IPS DF 19.7 (cell line): ENCODE measurements at places on chromosomes 11 and 22.

GRCh38 chr11:68468217-68468828 is 7.8 kb downstream of the PPP6R3 start:
- DNase-seq = no peak

DNA sequence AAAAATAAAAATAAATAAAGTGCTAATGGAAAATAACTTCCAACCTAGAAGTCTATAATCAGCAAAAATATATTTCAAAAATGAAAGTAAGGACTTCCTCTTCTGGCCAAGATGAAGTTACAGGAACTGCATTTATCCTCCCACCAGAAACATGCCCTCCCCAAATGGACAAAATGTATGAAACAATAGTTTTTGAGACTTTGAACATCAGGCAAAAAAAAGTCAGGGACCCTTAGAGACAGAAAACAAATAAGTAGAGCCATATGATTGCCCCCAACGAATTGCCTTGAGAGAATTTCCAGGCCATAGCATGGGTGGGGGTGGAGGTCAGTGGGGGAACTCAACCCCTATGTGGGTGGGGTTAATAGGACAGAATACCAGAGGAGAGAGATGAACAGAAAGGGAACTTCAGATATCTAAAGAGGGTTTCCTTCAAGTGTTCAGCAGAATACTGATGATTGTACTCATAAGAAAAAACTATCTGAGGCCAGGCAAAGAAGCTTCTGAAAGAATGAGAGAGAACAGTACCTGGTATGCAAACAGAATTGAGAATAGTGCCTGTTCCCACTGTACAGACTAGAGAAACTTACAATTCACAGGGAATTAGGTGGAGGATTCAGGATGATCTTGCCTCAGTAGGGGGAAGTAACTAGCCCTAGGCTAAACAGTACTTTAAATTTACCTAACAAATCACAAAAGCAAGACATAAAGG is 26.6 kb upstream of the IL10RA start:
- no peak for DNase-seq

GRCh38 chr11:12902791-12903486 is 106.2 kb upstream of the RASSF10 start:
- no peak for DNase-seq

DNA sequence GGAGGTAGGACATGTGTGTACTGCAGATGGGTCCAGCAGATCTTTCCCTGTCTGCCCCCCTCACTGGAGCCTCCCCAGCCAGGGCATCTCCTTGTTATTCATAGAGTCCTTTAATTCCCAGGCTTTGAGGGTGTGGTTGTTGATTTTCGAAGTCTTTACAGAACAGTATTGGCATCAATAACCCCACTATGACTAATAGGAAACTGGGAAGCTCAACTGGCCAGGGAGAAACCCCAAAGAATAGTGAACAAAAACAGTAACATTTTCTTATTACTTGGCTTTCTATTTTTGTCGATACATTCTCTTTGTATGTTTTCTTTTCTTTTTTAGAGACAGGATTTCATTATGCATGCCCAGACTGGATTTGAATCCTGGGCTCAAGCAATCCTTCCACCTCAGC is 57.9 kb downstream of the NF2 start:
- DNase-seq = no peak

GRCh38 chr11:20483931-20484330 is 96.4 kb downstream of the PRMT3 start:
- no peak for DNase-seq

DNA sequence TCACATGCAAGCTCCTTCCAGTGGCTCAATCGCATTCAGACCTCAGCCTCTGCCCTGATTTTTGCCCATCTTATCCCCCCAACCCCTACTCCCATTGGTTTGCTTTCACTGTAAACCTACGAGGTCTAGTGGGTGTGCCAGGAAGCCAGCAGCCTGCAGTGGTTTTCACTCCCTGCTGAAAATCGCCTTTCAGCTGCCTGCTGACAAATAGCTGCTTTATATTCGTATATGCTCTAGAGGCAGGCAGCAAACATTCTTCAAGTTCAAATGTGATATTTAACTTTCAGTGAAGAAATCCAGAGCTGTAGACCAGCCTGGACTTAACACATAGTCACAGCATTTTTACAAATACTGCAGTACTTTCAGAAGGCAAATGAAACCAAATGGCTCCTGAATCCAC is 92.8 kb upstream of the APOA1 start:
- no peak for DNase-seq

- DNase-seq = peak; percentile 85
Measured at GRCh38 chr22:36900880-36901279, 12.5 kb upstream of the CSF2RB start.

GRCh38 chr11:119797736-119798135 is 68.7 kb upstream of the NECTIN1 start:
- DNase-seq = no peak

DNA sequence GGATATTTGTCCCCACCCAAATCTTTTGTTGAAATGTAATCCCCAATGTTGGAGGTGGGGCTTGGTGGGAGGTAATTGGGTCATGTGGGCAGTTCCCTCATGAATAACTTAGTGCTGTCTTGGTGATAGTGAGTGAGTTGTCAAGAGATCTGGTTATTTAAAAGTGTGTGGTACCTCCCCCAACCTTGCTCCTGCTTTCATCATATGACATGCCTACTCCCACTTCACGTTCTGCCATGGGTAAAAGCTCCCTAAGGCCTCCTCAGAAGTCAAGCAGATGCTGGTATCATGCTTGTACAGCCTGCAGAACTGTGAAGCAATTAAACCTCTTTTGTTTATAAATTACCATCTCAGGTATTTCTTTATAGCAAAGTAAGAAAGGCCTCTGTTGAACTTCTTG is 30.6 kb downstream of the AAMDC start:
- no peak for DNase-seq

- DNase-seq = no peak
Measured at GRCh38 chr11:44992774-44993173, 42.1 kb upstream of the TP53I11 start.

DNA sequence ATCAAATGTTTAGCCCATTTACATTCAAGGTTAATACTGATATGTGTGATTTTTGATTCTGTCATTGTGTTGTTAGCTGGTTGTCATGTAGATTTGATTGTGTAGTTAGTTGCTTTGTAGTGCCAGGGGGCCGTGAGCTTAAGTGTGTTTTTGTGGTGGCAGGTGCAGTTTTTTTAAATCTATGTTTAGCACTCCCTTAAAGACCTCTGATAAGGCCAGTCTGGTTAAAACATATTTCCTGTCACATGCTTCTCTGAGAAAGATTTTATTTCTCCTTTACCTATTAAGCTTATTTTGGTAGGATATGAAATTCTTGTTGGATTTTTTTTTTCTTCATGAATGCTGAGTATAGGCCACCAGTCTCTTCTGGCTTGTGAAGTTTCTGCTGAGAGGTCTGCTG is 540.6 kb downstream of the LUZP2 start:
- no peak for DNase-seq

- DNase-seq = no peak
Measured at GRCh38 chr22:40300884-40301672, 45.2 kb upstream of the ADSL start.

DNA sequence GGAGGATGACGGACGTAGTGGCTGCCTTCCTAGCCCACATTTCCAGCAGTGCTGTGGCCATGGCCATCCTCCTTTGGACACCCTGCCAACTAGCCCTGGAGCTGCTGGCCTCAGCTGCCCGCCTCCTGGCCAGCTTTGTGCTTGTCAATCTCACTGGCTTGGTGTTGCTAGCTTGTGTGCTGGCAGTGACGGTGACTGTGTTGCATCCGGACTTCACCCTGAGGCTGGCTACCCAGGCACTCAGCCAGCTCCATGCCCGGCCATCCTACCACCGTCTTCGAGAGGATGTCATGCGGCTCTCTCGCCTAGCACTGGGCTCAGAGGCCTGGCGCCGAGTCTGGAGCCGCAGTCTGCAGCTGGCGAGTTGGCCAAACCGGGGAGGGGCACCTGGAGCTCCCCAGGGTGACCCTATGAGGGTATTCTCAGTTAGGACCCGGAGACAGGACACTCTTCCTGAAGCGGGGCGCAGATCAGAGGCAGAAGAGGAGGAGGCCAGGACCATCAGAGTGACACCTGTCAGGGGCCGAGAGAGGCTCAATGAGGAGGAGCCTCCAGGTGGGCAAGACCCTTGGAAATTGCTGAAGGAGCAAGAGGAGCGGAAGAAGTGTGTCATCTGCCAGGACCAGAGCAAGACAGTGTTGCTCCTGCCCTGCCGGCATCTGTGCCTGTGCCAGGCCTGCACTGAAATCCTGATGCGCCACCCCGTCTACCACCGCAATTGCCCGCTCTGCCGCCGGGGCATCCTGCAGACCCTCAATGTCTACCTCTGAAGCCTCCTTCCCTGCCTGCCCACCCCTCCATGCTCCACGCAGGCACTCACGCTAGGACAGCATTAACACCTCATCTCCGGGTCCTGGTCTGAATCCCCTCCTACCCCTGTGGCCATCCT is 1.6 kb downstream of the RNF26 start:
- DNase-seq = no peak

DNA sequence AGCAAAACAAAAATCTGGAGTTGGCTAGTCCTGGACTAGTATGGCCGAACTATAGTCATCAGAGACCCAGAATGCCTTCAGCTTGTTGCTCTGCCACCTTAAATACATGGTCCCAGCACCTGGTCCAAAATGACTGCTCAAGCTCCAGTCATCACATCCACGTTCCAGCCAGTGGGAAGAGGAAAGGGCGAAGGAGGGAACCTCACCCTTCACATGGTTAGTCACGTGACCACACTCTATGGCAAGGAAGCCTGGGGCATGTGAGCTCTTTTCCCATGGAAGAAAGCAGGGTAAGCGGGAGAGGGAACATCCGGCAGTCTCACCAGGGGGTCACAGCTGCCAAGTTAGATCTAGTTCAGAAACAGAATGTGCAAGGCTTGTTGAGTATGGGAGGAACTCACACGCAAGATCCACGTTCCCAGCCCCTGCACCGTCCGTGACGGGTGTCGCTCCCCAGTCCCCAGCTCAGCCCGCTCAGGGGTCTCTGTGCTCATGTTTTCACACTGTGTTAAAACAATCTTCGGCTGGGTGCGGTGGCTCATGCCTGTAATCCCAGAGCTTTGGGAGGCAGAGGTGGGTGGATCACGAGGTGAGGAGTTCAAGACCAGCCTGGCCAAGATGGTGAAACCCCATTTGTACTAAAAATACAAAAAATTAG is 1.9 kb upstream of the ANO9 start:
- DNase-seq = no peak
